ENCODE measurements at places on chromosomes 16 and 17. TPM values are rescaled to one million over a fixed set of nuclear protein-coding genes. Genes with fewer than 3 reads are reported as not detected.

DNA sequence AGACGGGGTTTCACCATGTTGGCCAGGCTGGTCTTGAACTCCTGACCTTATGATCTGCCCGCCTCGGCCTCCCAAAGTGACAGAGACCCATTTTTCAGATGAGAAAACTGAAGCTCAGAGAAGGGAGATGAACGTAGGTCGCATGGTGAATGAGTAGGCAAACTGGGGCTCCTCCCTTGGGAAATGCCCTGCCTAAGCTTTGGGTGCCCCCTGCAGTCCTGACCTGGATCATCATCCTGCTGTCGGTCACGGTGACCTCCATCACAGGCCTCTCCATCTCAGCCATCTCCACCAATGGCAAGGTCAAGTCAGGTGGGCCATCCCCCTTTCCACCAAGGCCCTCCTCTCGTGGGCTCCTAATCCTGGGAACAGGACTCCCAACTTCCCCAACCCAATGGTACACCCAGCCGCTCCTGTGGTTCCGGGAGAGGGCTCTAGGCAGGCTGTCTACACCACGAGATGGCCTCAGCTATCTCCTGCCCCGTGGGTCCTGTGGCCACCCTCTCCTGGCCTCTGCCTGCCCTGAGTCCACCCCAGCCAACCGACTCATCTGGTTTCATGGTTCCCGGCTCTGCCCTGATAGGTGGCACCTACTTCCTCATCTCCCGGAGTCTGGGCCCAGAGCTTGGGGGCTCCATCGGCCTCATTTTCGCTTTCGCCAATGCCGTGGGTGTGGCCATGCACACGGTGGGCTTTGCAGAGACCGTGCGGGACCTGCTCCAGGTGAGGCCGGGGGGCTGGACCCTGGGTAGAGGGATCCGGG, 4.7 kb downstream of the SLC12A3 start:
- no peak for DNase-seq

DNA sequence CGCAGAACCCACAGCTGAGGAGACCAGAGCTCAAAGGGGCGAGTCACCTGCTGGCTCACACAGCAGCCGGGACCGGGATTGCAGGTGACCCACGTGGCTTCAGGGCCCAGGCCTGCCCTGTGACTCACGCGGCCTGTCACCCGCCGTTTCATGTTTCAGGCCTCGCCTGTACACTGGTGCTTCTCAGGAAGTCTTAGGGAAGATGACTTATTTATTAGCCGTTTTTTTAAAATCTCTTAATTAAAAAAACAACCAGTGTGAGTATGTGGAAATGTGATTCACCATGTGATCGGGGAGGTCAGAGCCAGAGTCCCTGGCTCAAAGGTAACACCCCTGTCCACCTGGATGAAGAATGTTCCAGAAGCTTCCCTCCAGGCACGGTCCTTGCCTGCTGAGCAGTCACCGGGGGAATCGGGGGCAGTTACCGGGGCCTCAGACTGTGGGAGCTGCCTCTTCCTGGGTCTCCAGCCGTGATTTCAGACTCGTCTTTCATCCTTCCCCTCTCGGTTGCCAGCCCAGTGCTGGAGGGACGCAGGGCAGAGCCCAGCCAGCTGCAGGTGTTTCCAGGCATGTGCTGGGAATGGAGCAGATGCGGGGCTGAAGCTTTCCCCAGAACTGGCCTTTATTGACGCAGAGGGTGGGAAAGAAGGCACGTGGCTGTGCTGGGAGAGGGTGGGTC, 49.3 kb downstream of the CMIP start:
- no peak for DNase-seq

GRCh38 chr16:66357523-66357928, 9.0 kb upstream of the CDH5 start:
- no peak for DNase-seq

- DNase-seq = no peak
Observed at GRCh38 chr17:79792341-79792871, 4.5 kb downstream of the CBX8 start.

Gene CACNG5
- not detected for total RNA-seq

DNA sequence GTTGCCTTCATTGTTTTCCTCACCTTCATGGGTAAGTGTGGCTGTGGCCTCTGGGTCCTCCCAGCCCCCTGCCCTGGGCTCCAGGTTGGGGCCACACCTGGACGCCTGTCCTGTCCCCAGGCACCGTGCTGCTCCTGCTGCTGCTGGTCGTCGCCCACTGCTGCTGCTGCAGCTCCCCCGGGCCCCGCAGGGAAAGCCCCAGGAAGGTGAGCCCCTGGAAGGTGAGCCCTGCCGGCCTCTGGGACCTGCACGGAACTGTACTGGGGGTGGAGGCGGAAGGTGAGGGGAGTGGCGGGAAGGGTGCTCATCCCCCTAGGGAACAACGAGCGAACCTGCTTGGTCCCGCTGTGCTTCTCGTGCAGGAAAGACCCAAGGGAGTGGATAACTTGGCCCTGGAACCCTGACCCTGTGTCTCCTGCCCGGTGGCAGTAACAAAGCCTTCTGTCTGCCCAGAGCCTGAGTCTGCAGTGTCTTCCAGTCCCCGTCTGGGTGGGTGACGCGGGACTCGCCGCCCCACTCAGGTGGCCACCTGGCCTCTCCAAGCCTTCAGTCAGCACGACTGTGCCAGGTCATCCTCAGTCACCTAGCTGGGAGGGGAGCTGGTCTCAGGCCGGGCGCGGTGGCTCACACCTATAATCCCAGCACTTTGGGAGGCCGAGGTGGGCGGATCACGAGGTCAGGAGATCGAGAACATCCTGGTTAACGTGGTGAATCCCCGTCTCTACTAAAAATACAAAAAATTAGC, 831 bp downstream of the SMIM22 start:
- no peak for DNase-seq

DNA sequence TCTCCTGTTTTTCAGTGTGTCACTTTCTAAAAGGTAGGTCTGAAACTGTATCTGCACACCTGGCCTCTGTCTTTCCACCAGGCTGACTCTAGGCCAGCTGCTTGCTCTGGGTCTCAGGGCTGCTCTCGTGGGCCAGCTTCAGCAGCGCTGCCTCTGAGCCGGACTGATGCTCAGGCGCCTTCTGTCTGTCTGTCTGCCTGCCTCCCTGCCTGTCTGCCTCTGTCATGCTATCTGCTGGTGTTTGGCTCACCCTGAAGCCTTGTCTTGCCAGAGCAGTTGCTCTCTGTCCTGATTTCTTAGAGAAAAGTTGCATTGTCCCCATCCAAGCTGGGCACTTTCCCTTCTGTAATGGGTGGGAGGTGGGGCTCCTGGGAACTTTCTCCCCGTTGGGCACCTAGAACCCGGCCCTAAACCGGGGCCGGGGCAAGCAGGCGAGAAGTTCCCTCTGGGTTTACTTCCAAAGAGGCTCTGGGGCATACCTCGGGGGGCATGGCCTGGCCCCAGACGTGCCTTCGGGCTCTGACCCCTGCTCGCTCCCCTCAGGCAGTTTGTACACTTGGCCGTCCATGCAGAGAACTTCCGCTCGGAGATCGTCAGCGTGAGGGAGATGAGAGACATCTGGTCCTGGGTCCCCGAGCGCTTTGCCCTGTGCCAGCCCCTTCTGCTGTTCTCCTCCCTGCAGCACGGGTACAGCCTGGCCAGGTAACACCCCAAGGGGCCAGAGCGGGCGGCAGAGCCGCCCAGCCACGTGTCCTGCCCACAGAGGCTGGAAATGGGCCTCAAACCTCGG, 15.9 kb upstream of the ATP6V0C start:
- DNase-seq = no peak

- no peak for DNase-seq
Observed at GRCh38 chr17:17380145-17380925, 77.2 kb downstream of the NT5M start.

- DNase-seq = no peak
Observed at GRCh38 chr16:7990626-7991260, 599.6 kb downstream of the TMEM114 start.

GRCh38 chr17:34895383-34895782, 65.9 kb downstream of the CCT6B start:
- no peak for DNase-seq

DNA sequence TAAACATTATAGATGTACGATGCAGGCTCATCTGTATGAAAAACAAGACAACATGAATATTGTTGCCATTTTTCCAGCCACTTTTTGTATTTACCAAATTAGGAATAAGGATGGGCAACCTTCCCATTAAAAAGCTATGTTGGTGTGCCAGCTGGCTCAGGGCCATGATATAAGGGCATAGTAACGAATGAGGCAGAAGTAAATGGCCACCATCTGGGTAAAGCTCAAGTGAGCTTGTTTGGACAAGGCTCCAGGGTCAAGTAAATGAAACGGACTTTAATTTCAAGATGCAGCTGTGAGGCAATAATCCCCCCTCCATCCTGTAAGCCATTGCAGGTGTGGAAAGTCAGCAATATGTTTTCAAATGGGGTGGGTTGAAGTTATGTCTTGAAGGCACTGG, 930.9 kb upstream of the CDH8 start:
- DNase-seq = no peak

DNA sequence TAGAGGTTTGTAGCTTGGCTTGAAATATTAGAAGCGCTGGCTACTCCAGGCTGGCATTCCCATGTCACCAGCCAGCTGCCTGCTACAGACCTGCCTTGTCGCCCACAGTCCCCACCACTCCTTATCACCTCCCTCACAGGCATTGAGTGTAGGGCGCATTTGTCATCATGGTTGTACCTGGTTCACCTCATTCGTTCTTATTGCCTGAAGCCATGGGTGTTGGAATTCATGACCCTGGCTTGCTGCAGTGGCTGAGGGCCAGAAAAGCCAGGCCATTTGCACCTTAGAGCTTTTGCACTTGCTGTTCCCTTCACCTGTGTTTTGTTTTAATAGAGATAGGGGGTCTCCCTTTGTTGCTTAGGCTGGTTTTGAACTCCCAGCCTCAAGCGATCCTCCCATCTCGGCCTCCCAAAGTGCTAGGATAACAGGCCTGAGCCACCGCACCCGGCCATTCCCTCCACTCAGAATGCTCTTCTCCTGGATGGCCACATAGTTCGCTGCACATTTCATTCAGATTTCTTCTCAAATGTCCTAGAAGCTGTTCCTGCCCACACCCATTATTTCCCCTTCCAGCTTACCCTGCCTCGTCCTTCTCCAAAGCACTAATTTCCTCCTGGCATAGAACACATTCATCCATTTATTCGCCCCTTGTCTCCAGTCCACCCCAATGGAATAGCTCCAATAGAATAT, 97.6 kb downstream of the C16orf78 start:
- DNase-seq = no peak

All from thoracic aorta (tissue), 2 donors.